ENCODE measurements at places on chromosomes 6 and 20.

GRCh38 chr6:74409447-74409846 lies 713.4 kb downstream of the CD109 start:
- DNase-seq: no peak

DNA sequence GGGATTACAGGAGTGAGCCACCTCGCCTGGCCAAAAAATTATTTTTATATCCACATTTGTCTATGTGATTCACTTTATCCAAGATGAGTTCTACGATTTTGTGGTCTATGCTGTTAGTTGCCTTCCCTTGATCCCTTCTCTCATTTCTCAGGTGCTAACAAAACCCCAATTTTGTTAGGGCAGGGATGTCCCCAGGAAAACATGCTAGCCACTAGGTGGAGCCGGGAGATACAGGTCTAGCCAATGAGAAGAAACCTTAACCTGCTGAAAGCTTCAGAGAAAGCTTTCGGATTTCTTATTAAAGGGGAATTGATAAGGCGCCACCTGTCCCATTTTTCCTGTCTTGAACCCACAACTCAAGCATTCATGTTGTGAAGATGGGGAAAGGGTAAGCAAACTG lies 167.4 kb upstream of the OLIG3 start:
- no peak for DNase-seq

- DNase-seq: no peak
Measured at GRCh38 chr6:117555262-117555849, 47.0 kb downstream of the GOPC start.

DNA sequence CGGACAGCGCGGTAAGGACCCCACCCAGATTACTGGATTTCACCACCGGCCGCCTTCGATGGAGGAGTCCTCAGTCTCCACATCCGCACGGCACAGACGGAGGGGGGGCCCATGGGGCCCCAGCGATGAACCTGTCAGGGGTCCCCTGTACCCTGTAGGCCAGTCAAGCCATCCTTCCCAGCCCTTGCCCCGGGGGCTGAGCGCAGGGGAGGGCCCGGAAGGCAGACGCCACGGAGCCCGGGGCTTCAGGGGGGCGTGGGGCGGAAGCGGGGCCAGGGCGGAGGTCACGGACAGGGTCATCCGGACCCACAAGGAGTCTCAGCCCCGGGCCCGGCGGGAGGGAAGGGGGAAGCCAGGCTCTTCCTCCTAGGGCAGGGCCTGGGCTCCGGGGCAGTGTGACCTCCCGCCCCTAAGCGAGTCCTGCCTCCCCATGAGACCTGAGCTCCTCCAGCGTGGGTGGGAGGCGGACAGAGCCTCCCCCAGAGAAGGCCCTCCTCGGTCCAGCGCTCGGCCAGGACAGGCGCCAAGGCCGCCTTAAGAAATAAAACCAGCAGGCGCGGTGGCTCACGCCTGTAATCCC lies 22.8 kb downstream of the ZBTB46 start:
- DNase-seq: no peak

- DNase-seq: no peak
Measured at GRCh38 chr6:11598687-11599086, 61.1 kb downstream of the TMEM170B start.

DNA sequence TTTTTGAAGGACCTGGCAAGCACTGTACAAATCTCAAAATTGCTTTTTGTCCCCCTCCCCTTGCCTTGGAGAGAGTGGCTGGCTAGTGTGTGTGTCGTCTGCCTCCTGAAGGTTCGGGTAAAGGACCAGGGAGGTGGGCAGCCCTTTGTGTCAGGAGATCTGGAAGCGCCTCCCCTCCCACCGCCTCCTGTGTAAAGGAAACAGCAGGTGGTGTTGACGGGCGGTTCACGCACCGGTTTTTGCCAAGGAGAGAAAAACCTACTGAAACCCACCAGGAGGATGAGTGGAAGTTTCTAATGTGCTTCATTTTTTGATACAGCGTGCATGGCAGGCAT lies 1.2 kb downstream of the ENTPD6 start:
- DNase-seq: no peak

DNA sequence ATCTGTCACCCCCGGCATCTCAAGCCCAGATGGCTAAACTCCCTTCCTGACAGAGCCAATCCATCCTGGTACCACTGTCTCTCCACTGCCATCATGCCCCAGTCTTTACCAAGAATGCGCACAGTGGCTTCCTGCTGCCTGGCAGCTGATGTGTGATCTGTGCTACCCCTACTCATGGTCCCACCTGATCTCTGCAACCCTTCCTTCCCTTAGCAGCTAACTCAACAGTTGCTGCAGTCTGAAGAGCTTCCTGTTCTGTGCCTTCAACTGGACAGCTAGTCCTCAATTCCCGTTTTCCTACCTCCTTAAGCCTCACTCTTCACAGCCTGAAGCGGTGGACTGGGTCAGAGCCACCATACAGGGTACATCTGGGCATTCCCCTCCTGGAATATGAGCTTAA lies 7.6 kb upstream of the FAM83C start:
- no peak for DNase-seq

DNA sequence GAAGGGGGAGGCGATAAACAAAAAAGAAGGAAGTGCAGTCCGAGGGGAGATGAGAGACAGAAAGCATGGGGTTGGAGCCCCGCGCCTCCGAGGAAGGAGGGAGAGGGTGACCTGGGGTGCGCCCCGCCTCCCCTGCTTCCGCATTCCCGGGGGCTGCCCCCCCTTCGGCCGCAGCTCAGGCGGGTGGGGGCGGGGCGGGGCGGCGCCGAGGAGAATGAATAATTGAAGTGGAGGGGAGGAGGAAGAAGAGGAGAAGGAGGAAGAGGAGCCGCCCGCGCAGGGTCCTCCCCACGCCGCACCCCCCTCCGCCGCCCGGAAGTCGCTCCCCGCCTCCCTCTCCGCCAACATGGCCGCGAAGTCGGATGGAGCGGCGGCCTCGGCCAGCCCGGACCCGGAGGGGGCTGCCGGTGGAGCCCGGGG lies at the start of gene XKR7:
Gene XKR7 (plus strand): TSS at position 322 of the 420 bp plus-strand sequence. CDS start 25 bp downstream, at position 347.
- no peak for DNase-seq

All from stimulated activated CD8-positive, alpha-beta memory T cell treated with anti-CD3 and anti-CD28 coated beads, Interleukin-15, amount 100 ng/mL, for 24 hours (primary cell).